ENCODE measurements at places on chromosomes 5 and 9.

GRCh38 chr9:64773491-64773931, 511.5 kb downstream of the FOXD4L5 start:
- DNase-seq, result peak; percentile 2

- DNase-seq, result no peak
These were observed 48.8 kb downstream of the KCNIP1 start for GRCh38 chr5:170552621-170553115.

DNA sequence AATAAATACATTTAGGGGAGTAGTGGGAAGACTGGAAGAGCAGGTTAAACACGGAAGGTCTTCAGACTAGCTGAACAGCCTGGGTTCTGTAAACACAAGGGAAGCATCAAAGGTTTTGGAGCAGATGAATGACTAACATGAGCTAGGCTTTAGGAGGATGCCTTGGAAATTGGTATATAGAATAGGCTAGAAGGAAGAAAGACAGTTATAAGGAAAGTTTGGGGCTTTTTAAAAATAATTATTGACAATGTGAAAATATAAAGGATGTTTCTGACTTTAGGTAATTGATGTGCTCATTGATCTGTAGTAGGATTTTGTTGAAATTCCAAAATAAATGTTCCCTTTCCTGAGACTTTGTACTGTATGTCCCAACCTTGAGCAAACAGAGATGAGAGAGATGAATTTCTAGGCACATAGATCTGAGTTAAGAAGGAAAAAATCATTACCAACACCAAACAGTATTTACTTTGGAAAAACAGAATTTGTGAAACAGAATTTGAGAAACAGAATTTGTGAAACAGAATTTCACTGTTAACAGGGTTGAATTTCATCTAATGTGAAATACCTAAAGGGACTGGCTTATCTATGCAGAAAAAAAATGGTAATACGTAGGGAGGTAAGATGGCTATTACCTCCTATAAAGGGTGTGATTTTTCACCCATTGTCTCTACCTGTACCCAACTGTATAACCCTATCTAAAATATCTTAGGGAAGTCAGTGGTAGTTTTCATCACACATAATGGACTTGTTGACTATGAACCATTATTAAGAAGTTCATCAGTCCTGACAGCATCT, 28.8 kb downstream of the SKP2 start:
- no peak for DNase-seq

GRCh38 chr5:124865603-124866354, 119.3 kb upstream of the ZNF608 start:
- no peak for DNase-seq

GRCh38 chr5:170251462-170251861, 18.7 kb downstream of the C5orf58 start:
- DNase-seq, result no peak

GRCh38 chr5:78397831-78398230, 37.4 kb downstream of the SCAMP1 start:
- DNase-seq, result no peak

GRCh38 chr5:126589536-126590297, 5.3 kb downstream of the ALDH7A1 start:
- DNase-seq, result no peak

GRCh38 chr5:180116077-180116999, 44.8 kb upstream of the RNF130 start:
- no peak for DNase-seq

DNA sequence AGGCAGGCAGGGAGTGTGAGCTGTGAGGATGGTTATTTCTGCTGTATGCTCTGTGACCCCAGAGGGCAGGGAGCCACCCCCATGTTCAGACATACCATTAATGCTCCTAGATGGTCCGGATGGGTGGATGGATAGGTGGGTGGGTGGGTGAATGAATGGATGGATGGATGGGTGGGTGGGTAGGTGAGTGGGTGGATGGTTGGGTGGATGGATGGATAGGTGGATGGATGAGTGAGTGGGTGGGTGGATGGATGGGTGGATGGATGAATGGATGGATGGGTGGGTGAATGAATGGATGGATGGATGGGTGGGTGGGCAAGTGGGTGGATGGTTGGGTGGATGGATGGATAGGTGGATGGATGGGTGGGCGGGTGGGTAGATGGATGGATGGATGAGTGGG, 63.4 kb upstream of the BARHL1 start:
- no peak for DNase-seq

- DNase-seq, result no peak
These were observed 195.9 kb downstream of the ARHGAP26 start for GRCh38 chr5:142966121-142966420.

DNA sequence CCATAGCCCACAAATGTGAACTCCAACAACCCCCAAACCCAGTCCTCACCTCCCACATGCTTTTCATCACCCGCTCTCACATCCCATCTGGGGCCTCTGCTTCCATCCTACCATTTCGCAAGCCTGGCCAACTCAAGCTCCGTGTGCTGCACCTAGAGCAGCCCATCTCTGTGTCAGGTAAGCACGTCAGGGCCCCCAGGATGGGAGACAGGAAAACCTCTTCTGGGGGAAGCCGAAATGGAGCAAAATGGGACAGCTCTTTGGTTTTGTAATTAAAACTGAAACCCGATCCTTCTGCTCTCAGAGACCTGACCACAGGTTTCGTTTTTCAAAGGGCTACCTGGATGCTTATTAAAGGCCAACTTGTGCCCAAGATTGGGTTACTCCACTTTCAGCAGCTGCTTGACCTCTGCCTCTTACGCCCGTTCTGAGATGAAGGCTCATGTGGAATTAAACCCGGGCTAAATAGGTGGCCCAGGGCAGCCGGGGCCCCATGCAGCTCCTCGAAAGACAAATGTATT, 287.7 kb downstream of the SLIT3 start:
- no peak for DNase-seq

DNA sequence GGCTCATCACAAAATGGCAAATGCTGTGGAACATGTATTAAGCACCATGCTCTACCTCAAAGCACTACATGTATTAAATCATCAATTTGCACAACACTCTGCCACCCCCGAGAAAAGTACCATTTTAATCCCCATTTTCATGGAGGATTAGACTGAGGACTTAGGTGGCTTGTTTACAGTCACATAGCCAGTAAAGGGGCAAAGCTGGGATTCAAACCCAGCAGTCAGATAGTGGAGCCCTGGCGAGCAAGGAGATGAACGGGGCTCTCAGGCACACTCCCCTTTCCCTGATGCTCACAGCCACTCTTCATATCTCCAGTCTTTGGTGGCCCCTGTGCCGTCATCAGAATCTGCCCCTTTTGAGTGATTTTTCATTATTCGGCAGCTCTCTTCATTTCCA, 262.9 kb downstream of the DIRAS2 start:
- no peak for DNase-seq

DNA sequence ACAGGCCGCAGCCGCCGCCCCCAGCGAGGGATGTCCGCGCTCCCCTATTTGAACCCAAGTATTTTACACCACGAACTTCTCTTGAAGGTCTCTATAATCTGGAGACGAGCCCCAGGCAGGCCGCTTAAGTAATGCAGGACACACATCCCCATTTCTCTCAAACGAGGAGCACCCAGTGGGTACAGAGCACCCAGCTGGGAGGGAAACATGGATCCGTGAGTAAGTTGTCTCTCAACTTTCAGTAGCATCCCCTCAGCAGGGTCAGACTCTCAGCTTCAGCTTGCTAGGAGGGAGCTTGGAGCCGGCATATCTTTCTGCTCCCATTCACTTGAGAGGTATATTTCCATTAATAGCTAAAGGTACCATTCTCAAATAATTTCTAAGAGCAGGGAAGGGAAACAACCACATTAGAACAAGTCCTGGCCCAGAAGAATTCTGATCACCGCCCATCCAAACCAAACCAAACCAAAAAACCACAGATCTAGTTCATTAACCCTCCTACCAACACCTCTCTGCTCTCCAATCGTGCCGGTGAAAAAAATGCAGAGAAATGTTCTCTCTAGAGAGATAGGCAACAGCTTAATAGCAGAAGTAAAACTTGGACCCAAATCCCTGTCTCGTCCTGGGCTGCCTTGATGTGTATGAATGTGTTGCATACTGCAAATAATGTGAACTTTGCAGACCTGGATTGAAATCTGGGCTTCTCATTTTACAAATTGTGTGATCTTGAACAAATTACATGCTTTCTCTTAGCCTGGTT, 910 bp downstream of the TDRD7 start:
- DNase-seq, result no peak

- no peak for DNase-seq
These were observed 308.8 kb upstream of the DMRT1 start for GRCh38 chr9:532707-533106.

DNA sequence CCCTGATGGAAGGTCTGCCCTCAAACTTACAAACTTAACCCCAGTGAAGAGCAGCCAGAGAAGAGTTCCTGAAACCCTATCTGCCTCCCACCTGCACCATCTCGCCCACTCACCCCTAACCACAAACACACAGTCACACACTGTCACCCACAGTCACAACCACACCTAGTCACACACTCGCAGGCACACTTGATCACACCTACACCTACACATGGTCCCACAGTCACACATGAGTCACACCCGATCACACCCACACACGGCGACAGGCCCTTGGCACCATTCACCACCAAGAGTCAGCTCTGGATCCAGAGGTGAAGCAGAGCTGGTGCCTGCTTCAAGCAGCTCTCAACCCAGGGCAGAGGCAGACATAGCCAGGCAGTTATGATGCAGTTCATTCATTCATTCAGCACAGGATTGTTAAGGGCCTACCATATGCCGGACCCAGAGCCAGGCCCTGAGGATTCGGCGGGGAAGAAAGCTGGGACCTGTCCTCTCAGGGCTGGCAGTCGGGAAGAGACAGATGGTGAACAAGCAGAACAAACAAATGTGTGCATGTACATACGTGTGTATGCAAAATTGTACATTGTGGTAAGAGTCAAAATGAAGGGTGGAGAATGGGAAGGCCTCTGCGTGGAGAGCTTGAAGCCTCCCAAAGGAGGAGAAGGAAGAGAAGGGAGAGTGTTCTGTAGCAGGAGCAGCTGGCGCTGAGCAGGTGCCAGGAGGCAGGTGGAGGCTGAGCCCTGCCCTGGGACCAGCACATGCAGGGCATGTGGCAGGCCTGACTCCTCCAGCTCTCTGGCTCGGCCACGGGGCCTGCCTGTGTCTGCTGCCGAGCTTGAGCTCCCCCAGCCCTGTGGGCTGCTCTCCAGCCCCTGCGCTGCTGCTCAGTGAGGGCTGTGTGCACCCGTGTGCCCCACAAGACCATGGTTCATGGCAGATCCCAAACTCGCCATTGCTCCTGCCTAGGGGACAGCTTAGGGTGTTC, 6.4 kb downstream of the TSPAN17 start:
- DNase-seq, result peak; percentile 93

DNA sequence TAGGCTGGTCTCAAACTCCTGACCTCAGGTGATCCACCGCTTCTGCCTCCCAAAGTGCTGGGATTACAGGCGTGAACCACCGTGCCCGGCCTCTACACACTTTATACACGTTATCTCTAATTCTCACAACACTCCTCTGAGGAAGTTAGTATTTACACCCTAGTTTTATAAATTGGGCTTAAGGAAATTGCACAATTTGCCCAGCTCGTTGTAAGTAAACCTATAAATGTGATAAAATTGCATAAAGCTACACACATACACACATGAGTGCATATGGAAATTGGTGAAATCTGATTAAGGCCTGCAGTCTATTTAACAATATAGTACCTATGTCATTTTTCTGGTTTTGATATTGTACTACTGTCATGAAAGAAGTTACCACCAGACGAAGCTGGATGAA, 4.4 kb upstream of the SLC4A9 start:
- no peak for DNase-seq

DNA sequence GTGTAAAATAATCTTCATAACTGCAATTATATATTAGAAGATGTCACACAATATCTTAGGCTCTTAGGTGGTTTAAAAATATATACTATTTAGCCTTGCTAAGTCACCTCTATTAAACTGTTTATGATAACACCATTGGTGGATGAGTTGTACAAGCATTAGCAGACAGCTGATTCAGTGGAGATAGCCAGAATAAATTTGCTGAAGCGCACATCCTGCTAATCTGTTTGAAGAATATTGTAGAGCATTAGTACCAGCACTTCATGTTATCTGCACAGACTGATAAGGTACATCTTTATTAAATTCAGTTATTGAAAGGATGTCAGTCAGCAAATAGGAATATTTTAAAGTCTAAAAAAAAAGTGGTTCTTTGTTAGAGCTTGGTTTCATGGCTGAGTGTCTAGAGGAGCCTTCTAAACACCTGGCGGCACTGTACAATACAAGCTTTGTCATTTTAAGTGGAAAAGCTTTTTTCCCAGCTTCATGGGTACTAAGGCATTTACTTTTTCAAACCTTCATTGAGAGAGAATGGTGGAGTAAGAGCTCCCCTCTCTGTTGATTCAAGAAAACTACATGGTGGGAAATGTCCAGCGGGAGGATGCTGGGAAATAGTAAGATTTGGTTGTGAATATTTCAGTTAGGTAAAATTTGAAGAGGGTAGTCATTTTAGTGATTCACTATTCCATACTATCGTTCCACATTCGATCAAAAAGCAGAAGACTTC, 275.1 kb downstream of the SLF1 start:
- DNase-seq, result no peak

DNA sequence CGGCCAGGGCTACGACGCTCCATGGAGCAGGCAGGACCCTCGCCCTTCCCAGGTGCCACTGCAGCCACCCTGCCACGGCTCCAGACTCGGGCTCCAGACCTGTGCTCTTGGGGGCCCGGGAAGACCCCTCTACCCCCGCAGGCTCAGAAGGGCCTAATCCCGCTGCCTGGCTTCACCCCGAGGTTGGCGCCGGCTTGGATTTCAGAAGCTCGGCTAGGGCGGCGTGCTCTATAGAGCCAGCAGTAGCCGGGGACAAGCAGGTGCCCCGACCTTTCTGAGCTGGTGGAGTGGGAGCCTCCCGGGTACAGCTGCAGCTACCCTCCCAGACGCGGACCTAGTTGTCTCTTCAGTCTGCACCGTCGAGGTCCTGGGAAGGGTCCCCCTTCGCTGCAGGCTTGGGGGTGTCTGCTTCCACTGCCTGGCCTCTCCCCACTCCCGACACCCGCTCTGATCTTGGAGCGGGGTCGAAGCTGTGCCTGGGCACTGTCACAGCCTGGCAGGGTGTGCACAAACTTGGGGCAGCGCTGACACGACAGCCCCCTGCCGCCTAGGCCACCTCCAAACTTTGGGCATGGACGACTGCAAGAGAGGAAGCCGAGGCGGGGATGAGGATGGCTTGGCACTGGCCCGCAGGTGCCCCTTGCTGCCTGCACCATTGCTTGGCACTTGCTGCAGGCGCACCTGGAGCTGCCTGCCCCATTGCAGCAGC, 1366.1 kb upstream of the CDH9 start:
- DNase-seq, result no peak

Measured in activated CD8-positive, alpha-beta T cell treated with anti-CD3 and anti-CD28 coated beads for 36 hours (primary cell).